ENCODE measurements at places on chromosomes 1 and 21.

DNA sequence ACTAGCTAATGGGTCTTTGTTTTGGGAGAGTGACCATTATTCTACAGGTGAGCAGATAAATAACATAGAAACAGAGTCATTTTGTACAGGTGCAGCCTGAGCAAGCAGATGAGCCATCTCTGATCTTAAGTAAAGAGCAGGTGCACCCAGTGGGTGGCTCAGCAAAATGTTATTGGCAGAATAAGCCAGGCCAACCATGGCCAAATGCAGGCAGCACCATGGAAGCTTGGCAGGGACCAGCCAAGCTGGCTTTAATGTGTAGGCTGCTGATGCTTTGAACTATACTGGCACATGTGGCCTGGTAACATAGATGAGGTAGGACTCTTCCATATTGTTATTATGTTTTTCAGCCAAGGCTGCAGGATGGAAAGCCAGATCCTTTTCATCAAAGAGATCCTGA lies 553.3 kb upstream of the ZRANB2 start:
- DNase-seq: no peak

DNA sequence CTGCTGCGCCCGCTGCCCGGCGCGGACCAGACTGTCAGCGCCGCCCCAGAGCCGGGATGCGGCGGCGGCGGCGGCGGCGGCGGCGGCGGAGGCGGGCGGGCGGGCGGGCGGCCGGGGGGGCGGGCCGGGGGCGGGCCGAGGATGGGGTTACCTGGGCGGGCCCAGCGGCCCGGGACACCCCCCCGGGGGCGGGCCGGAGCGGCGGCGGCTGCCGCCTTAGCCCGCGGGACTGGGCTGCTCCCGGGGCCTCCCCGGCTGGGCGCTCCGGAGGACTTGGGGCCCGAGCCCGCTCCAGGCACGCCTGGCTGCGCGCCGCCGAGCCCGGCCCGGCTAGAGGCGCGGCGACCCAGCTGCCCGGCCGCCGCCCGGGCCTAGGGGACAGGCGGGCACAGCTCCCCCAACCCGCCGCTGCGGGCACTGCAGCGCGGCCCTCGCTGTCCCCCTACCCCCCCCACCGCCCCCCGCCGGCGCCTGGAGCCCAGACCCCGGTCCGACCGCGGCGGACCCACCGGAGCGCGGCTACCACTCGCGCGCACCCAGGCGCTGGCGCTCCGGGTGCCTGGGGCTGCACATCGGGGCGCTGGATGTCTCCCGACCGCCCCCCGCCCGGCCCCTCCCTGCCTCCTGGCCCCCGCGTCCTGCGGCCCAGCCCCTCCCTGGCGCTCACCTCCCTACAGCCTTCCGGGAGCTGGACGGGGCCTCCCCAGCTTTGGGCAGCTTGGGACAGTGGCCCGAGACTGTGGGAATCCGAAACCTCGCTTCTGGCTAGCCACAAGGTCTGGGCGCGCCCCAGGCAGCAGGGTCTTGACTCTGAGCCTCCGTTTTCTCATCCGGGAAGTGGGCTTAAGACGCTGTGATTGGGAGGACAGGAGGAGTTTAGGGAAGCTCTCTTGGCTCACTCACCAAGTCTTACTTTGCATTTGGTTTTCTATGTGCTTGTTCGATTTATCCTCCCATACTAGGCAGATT lies at the start of gene WNT4:
Gene WNT4 (minus strand): TSS at position 33 of the 969 bp plus-strand sequence. CDS start 175 bp downstream, outside the sequence.
- DNase-seq: no peak

DNA sequence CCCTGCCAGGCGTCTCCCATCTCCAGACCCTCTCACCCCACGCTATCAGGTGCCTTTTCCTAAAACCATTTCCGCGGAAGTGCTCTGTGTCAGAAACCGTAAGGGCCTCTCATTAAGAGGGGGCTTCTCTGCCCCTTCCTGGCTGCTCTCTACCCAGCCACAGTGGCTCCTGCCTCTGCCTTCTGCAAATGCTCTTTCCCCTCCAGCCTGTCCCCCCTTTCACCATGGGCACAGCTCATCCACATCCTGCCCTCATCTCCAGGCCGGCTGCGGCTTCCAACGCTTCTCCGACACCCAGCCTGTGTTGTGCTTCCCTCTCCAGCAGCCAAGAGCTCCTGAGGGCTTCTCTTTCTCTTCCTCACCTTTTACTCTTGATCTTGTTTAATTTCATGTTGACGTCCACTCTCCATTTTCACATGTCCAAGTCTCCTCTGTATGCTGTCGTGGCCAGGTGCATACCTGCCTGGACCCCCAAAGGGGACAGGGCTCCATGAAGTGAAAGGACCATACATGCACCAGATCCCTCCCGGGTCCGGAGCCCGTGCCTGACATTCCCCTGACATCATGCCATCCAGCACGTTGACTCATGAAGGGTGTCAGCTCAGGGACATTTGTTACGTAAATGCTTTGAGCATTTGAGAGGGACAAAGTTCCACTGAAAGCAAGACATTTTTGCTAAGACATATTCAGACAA lies 306.5 kb downstream of the AJAP1 start:
- DNase-seq: no peak

- no peak for DNase-seq
Observed at GRCh38 chr1:200535605-200536004, 84.9 kb downstream of the KIF14 start.

DNA sequence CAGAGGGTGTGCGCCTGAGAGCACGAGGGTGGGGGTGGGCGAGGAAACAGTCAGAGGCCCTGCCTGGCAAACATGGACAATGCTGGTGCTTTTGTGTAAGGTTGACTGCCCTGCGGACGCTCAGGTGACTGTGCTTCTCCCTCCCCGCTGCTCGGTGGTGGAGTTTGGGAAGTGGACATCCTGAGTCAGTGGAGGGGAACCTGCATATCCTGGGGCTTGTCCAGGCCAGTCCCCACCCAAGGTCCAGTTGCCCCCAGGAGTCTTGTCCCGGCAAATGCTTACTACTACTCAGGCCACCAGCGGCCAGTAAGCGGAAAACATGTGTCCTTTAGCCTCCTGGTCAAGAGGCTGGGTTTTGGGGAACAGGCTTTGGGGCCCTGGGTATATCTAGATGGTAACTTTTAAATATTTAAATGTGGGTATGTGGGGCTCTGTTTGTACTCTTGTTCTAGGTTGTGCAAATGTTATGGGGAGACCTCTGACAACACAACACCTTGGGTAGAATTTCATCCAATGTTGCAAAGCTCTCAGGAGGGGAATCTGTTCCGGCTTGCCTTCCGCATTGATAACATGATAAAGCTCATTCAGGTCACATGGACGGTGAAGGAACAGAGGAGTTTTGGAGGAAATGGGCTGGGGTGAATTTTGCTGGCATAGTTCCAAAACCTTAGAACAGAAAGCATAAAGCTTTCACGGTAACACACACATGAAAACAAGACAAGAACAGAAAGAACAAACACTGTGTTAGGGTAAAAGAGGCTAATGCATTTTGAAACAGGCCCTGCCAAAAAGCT lies 364.9 kb downstream of the PRDM2 start:
- no peak for DNase-seq

DNA sequence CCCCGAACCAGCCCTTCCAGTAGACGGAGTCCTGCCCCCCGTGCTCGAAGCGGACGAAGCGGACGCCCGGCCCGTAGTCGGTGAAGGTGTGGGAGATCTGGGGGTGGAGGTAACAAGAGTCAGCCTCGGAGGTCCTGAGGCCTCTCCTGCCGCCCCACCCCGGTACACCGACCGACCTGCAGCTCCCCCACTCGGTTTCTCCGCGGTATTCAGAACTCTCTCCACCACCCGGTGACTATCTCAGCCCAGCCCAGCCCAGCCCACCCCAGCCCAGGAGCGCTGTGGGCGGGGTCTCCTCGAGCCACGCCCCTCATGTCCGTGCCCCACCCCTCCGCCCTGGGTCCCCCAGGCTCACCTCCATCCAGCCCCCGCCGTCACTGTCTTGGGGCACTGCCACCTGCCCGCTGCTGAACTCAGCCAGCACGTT lies 5.5 kb downstream of the FBXO2 start:
- no peak for DNase-seq

DNA sequence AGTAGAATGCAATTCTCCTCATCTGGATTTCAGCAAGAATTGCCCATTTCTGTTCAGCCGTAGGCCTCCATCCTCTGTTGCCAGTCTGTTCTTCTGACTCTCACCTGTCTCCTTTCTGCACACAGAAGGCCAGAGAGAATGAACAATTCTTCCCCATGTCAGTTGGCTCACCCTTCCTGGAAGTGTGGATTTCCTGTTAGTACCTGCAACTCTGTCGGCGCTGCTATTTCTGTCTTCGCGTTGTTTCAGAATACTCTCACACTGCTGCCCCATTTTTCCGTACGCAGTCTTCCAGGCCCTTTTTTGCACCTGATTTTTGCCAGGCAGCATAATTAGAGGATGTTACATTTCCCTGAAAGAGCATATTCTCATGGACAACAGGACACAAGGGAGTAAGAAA lies 200.7 kb downstream of the FGGY start:
- DNase-seq: no peak

- DNase-seq: no peak
Observed at GRCh38 chr1:178727014-178727895, 2.2 kb downstream of the RALGPS2 start.

DNA sequence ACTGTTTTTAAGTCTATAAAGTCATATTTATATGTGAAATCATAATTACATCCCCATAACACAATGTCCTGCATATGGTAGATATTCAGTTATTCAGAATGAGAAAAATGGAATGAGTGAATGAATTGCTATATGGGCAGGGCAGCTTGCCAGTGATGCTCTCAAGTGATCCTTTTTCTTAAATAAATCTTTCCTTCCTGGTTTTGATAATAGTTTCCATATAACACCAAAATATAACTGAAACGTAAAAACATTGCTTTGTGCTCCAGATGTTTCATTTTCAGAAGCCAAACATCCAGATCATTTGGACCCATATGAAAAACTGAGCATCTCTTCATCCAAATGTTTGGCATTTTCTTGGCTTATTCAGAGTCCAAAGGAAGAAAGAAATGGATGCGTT lies 30.2 kb upstream of the RGS8 start:
- DNase-seq: no peak

DNA sequence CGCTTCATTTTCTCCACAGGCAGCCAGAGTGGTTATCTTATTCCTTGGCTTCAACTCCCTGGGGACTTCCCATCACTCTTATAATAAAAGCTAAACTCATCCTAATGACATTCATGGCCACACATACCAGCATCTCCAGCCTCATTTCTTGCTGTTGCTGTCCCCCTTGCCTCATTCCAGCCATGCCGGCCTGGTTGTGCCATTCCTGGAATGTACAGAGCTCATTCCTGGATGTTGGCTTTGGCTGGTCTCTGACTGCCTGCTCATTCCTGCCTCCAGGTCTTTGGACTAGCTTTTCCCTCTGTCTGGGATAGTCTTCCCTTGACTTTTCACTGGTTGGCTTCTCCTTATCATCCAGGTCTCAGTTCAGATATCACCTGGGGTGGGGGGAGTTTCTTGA lies 2.4 kb upstream of the PEF1 start:
- no peak for DNase-seq

DNA sequence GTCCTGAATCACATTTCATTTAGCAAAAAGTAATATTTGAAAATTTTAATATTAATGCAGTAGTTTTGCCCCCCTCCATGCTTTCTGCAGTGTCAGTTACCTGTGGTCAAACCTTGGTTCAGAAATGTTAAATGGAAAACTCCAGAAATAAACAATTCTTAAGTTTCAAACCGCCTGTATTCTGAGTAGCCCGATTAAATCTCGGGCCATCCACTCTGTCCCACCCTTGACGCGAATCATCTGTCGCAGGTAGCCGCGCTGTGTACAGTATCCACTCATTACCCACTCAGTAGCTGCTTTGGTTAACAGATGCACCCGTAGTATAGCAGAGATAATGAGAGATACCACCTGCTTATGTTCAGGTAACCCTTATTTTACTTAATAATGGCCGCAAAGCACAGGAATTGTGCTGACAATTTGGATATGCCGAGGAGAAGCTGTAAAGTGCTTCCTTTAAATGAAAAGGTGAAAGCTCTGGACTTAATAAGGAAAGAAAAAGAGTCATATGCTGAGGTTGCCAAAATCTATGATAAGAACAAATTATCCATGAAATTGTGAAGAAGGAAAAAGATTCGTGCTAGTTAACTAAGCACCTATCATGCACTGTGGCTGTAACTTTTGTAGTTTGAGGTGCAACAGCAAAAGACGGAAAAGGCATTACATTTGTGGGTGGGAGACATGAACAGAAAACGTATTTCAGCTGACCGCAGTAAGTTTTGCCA lies 889 bp upstream of the SCYL3 start:
- DNase-seq: no peak

GRCh38 chr1:193104502-193104906 lies 710 bp downstream of the GLRX2 start:
- peak; percentile 44 for DNase-seq

DNA sequence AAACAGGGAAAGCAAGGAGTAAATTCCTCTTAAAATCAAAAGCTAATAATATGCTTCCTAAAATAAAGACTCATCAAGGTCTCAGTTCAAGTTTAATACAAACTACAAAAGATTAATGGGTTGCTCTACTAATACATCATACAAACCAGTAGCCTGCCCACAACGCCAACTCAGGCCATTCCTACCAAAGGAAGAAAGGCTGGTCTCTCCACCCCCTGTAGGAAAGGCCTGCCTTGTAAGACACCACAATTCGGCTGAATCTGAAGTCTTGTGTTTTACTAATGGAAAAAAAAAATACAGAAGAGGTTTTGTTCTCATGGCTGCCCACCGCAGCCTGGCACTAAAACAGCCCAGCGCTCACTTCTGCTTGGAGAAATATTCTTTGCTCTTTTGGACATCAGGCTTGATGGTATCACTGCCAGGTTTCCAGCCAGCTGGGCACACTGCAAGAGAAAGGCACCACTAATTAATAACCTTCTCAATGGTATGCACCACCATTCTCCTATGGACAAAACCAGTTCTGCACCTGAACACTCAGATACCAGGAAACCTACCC lies 10.6 kb downstream of the PRDX1 start:
- DNase-seq: no peak

GRCh38 chr1:186648613-186649012 lies 31.6 kb downstream of the PTGS2 start:
- no peak for DNase-seq

- DNase-seq: no peak
Observed at GRCh38 chr21:15480160-15480559, 249.6 kb upstream of the USP25 start.

- no peak for DNase-seq
Observed at GRCh38 chr1:29235955-29236711, at the start of gene PTPRU. Gene PTPRU, plus strand, starts transcription at chr1:29236522. Its CDS starts 123 bp downstream, at chr1:29236645.

- DNase-seq: no peak
Observed at GRCh38 chr1:212667223-212668139, 32.2 kb downstream of the BATF3 start.

DNA sequence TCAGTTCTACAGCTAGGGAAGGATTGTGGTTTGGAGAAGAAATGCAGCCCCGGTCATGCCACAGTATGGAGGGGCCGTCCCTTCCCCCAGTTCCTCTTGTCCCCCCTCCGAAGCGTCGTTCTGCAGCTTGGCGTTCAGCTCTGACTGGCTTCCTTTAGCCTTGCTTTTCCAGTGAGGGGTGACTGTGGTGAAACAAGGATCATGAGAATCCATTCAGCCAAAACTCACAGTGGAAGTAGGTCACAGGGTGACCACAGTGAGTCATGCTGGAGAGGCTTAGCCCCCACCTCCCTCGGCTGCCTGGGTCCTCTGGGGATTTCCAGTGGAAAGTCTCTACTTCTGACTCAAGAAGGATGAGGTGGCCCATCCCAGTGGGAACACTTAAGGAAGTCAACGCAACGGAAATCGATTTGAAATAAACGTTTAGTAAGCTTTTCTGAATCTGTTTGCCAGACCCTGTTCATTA lies 37.3 kb upstream of the COL6A2 start:
- no peak for DNase-seq

GRCh38 chr1:10530281-10530740 lies 55.6 kb downstream of the PEX14 start:
- no peak for DNase-seq

GRCh38 chr1:17356387-17357026 lies 15.5 kb upstream of the PADI6 start:
- no peak for DNase-seq

Data from anterior cingulate cortex (tissue), 58 donors.